ENCODE measurements at places on chromosomes 3 and 15.

GRCh38 chr15:79524531-79524930, 92.4 kb downstream of the MINAR1 start:
- DNase-seq, result no peak

GRCh38 chr3:127123533-127123932, 69.4 kb upstream of the PRR23E start:
- DNase-seq, result no peak

DNA sequence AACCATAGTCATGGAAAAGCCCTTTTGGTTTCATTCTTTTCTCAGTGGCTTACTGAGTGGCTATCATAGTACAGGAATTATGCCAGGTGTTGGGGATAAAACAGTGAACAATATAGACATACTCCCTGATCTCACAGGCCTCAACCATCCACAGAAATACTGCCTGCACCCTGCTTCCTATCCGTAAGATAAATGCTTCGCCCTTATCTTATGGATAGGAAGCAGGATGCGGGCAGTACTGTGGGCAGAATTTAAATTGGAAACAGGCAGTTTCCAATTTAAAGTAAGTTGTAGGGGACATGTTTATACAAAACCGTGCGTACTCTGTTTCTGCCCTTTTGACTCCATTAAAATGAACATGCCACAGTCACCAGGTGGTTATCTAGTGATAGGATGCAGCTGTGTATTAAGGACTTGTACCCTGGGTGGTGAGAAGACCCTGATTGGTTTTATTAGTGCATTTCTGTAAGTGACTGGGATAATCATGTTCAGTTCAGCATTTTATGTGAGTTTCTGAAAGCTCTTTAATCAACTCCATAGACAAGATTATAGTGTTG, 141.8 kb upstream of the BHLHE40 start:
- DNase-seq, result no peak

DNA sequence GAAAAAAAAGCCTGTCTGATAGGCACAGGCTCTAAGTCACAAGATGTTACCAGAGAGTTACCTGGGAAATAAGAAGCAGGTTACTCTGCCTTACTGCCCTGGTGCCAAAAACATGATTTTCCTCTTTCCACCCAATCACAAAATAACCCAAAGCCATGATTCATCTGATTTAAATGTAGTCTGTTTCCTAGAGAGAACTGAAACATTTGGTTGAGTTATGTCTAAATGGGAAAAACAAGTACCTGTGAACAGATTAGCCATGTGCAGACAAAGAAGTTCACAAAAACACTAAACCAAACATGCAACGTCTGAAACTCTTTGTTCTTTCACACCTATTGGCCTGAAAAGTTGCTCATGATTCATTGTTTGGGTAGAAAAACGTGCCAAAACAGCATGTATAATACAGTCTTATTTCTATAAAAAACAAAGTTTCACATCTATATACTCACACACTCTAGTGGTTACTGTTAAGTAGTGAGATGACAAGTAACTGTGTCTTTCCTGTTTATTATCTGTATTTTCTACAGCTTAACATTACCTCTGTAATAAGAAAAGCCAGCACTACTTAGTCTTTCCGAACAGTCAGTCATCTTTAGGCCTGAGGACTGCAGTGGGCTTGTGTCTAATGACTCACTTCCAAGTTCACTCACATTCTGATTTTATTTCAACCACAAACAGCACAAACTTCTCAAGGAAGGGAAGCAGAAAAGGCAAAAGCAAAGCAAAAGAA, 30.2 kb downstream of the FAM174B start:
- DNase-seq, result no peak

DNA sequence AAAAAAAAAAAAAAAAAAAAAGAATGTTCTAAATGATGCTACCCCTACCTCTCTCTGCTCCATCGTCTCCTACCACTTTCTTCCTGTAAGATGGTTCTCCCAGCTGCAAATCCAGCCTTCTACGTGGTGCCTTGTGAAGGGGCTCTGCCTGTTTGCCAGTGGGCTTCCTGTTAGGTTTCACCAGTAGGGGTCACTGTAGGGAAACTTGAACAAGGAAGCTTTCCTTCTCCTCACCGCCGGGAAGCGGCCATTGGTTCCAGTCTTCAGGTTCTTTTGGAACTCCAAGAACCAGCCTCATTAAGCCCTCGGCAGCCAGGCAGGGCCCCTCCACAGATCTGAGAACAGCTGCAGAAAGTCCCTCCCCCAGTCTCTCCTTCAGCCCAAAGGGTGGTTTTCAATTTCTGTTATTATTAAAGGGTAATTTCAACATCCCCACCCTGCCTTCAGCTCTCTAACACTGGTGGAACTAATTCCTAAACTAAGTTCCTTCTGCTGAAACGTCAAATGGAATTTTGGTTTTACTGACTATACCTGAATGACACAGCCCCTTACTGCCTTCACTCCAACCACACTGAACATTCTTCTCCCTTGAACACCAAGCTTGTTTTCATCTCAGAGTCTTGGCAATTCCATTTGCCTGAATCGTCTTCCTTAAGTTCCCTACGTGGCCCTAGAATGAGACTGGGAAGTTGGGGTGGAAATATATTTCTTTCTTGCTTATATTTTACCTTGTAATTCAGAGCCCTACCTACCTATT, 13.5 kb downstream of the MCCC1 start:
- no peak for DNase-seq

- DNase-seq, result no peak
Observed at GRCh38 chr15:99590913-99591646, 25.3 kb downstream of the MEF2A start.

DNA sequence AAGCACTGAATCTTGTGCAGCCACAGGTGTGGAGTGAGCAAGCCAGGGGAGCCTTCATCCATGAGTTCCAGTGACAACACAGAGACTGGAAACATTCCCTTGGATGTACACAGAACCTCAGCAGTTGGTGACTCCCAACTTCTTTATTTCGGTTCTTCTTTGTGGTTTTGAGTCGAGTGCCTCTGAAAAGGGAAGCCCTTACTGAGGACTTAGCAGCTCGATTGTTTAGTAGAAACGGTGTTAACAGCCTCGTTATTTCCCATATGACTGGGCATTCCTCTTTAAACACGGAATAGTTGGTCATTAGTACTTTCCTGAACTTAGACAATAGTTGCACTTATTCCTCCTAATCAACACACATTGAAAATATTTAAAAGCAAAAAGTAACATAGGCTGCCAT, 7.7 kb downstream of the SLCO3A1 start:
- no peak for DNase-seq

GRCh38 chr15:47517737-47518136, 199.6 kb upstream of the SEMA6D start:
- no peak for DNase-seq

DNA sequence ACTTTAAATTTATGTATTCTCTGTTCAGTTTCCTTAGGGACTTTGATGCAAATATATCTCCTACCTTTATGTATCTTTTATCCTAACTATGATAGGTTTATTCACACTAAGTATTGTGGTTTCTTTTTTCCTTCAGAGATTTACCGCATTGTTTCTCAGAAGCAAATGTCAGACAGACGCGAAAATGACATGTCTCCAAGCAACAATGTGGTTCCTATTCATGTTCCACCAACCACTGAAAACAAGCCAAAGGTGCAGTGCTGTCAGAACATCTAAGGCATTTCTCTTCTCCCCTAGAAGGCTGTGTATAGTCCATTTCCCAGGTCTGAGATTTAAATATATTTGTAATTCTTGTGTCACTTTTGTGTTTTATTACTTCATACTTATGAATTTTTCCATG, 18.3 kb downstream of the RAB11A start:
- DNase-seq, result no peak

- no peak for DNase-seq
Observed at GRCh38 chr3:156762631-156763185, 63.4 kb upstream of the LEKR1 start.

- no peak for DNase-seq
Observed at GRCh38 chr15:99117563-99118257, 12.8 kb downstream of the SYNM start.

DNA sequence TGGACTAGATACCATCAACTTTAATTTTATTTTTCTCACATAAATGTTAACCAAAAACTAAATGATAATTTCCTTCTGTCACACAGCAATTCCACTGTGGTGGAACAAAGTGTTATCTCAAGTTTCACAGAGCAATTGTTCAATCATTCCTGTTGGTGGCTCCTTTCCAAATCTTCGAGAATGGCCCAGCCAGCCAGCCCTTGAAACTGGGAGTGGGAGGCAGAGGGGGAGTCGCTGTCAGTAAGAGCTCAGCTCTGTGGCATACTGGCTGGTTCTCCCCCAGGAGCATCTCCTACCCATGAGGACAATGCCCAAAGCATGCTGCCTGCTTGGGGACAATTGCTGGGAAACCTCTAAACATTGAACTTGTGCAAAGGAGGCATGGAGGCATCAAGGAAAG, 47.7 kb downstream of the MECOM start:
- DNase-seq, result no peak

- DNase-seq, result no peak
Observed at GRCh38 chr3:197856199-197856816, 65.3 kb downstream of the LRCH3 start.

DNA sequence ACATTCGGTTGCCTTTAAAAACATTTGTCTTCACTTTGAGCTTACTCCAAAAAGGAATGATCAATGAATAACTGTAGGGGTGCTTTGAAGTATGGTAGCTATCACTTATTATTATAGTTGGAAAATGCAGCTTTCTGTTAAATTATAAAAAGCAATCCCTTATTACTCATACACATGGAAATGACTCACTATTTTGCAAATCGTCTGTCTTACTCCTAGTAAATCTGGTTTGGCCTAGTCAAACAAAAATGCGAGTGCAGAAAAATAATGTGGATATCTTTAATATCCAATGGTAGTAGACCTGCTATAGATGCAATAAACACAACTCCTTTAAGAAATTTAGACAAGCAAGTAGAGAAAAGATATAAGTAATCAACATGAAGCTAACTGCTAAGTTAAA, 112.5 kb downstream of the ZIC1 start:
- DNase-seq, result no peak

DNA sequence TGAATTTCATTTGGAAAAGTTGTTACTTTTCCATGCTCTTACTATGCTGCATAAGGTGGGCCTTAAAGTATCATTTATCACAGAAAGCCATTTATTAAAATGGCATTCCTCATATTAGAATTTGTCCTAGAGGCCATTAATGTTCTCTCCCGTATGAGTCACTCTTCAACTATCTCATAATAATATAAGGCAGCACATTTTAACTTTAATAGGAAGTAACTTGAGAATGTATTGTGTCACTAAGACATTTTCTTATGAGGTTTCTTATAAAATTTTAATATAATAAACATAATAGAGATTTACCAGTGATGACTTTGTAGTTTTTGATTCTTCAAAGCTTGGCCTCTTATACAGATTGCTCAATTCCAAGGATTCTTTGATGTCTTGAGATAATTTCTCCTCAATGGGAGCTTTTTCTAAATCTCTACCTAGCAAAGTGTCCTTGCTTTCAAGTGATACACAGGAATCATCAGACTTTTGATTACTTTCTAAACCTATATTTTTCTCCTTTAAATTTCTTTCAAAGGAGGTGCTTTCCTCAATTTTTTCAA, 74.7 kb downstream of the ZBBX start:
- DNase-seq, result no peak

- no peak for DNase-seq
Observed at GRCh38 chr3:50464569-50464968, 38.9 kb downstream of the CACNA2D2 start.

GRCh38 chr3:134214239-134214638, 36.4 kb downstream of the RYK start:
- no peak for DNase-seq

DNA sequence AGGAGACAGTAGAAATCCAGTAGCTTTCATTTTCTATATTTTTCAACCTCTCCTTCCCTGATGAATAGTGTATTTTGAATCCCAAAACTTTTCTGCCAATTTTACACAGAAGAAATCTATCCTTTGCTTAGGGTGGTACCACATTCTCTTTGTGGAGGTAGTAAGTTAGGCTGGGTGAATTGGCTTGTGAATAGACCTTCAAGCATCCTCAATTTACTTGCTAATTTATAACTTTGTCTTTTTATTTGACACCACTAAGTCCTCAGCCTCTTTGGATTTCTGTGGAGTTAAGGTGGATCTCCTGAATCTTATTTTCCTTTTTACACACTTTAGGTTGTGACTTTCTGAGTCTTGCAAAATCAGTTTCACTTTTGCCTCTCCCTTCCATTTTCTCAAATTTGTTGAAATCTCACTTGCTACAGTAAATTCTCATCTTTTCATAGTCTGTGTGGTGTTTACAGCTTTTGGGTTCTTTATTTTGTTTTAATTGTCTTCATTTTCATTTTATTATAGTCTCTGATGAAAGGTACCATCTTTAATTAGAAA, 5.7 kb upstream of the PLSCR1 start:
- DNase-seq, result no peak

DNA sequence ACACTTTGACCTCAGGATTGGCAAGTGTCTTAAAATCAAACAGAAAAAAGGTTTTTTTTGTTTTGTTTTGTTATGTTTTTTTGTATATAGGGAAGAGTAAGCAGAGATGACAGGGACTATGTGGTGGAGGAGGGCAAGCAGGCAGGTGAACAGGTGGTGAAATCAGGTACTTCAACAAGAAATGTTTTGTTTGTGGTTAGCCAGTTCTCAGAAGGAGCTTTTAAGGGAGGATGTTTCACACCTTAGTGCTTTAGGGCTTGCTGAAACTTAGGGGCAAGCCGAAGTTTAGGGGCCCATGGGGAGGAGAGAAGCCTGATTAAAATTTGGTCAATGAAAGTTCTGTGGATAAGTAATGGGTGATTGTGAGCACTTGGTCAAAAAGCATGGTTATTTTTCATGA, 370.7 kb upstream of the SLCO3A1 start:
- no peak for DNase-seq

DNA sequence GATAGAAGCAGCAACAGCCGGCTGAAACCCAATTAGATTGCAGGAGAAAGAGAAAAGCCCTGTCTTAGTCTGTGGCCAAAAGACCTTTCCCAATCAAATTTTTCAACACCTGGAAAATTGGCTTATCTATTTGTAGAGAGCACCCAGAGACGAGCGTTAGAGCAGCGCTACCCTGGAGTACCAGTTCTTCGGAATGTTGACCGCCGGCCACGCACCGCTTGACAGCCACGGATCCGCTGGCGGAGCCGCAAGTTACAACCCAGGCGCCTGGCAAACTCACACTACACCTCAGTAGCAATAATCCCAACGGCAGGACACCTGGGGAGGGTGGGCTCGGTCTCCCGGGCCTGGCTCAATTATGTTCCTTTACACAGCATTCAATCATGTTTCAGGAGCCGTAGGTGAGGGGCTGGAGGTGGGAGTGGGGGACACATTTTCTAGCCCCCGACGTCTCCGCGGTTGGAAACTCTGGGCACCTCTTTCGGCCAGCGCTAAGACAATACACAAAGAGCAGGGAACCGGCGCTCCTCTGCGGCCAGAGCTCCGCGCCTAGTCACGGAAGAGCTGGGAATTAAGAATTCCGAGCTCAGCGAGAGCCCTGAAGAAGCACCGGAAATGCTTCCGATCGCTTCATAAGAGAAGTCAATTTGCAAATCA, 1.2 kb downstream of the MB21D2 start:
- DNase-seq, result no peak

- DNase-seq, result no peak
Observed at GRCh38 chr3:68060191-68060590, 405.8 kb upstream of the SUCLG2 start.
